Central memory CD4-positive, alpha-beta T cell (primary cell): ENCODE measurements at places on chromosomes 1 and 21.

DNA sequence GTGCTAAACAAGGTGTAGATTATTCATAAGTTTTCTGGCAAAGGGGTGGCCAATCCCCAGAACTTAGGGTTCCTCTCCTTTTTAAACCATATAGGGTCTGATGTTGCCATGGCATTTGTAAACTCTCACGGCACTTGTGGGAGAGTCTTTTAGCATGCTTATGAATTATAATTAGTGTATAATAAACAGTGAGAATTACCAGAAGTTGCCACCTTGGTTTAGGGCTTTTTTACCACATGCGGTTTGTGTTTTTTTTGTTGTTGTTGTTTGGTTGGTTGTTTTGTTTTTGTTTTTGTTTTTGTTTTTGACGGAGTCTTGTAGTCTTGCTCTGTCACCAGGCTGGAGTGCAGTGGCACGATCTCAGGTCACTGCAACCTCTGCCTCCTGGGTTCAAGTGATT lies 8.9 kb upstream of the LAX1 start:
- DNase-seq: no peak

DNA sequence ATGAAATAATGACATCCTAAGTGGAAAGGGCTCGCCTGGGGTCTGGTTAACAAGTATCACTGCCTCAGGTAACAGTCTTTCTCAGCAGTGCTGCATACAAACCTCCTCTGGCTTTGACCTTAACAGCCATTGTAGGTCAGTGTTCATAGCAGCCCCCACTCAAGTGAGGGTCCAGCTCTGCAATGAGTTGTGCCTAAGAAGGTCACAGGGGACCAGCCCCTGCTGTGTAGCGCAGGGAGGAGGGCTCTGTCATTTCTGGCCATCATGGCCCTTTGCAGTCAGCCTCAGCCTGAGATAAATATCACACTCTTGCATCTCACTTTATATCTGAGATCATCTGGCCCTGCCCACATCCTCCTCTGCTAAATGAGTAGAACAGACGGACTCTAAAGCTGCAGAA lies 18.1 kb upstream of the MYSM1 start:
- DNase-seq: peak; percentile 23

GRCh38 chr1:199859491-199859933 lies 168.0 kb upstream of the NR5A2 start:
- DNase-seq: no peak

DNA sequence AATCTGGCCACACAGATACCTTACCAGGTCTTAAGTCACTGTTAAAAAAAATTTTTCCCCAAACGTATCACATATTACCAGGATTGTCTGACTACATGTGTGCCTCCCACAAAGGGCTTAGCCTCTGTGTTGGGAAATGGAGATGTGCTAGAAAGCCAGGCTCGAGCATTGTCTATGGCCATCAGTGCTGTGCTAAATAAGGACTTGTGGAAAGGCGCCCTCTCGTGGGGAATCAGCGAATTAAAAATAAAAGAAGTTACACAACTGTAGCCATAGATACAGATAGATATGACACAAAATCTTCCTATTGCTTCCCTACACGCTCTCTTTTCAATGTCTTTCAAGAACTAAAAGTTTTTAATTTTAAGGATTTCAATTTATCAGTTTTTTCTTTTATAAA lies 47.5 kb upstream of the CRNN start:
- DNase-seq: peak; percentile 61

GRCh38 chr1:90952906-90953305 lies 68.9 kb downstream of the ZNF644 start:
- no peak for DNase-seq

DNA sequence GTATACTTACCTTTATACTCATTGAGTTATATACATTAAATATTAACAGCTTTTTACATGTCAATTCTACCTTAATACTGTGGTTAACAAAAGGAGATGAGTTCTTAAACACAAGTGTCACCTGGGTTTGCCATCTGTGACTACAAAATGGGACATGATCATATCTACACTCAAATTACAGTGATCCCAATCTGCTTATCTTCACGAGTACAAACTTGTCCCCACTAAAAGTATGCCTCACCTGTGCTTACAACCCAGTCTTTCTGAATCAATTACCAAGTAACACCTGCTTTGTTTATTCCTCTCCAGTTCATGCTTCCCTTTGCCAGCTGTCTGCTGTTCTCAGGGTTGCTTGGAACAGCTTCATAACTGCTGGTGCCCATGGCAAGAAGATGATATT lies 8.8 kb downstream of the CD1E start:
- no peak for DNase-seq

- no peak for DNase-seq
Observed at GRCh38 chr1:230206207-230206606, 139.2 kb downstream of the GALNT2 start.

DNA sequence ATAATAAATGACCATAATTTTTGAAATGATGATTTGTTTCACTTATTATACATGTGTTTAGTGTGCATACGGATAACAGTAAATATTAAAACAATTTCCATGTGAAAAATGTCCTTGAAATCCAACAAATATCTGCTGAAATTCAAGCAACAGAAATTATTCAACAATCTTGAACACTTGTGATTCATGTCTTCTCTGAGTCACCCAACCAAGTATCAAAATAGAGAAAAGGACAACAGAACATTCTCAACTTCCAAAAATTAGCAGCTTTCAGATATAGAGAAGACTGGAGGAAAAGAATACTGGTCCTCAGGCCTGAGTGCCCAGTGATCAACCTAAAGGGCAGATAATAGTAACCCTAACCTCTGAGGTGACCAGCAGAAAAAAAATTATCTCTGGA lies 90.8 kb downstream of the VAV3 start:
- DNase-seq: no peak

- no peak for DNase-seq
Observed at GRCh38 chr1:152697701-152698600, at the start of gene LCE2A. TSS of gene LCE2A (plus strand) at chr1:152698345. CDS start at chr1:152698902, 557 bp downstream.

GRCh38 chr1:54298284-54299033 lies 98.5 kb downstream of the MRPL37 start:
- DNase-seq: no peak

DNA sequence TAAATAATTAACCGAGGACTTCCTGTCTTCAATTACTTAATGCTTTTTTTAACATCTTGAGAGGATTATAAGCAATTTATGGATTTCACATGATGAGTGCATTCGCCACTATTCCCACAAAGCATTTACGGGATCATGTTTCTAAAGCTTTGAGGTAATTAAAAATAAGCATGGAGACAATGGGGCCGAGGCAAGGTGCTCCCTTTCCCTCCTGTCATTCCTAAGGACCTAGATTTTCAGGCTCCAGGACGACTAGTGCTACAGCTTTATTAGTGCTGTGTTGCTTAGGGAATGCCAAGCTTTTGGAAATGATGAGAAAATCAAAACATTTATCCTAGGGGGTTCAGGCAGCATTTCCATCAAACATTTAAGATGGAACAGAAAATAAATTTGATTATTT lies 209.2 kb downstream of the KCTD3 start:
- no peak for DNase-seq

DNA sequence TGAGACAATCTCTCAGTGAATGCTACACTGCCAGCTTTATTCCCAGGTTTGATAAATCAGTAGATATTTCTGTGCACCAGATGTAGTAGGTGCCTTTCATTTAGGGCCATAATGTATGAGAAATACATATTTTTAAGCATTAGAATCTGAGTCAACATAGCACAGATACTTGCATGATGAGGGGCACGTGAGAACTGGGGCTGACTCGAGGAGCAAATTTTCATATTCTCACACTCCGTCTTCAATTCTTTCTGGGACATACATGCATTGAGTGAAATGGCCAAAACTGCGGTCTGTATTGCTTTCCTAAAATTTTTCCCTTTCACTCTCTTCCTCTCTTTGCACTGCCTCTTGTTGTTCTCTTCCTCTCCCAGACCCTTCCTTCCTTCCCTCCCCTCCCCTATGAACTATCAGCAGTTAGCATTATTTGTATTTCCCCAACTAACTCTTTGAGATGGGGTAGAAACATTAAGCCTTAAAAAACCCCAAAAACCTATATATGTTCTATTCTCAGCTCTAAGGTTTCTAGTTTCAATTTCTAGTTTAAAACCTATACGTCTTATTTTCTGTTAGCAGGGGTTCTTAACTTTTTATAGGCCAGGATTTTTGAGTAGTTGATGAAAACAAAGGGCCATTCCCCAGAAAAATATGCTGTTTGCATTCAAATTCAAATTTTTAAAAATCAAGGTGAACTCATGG lies 289.1 kb downstream of the PTBP2 start:
- DNase-seq: no peak

DNA sequence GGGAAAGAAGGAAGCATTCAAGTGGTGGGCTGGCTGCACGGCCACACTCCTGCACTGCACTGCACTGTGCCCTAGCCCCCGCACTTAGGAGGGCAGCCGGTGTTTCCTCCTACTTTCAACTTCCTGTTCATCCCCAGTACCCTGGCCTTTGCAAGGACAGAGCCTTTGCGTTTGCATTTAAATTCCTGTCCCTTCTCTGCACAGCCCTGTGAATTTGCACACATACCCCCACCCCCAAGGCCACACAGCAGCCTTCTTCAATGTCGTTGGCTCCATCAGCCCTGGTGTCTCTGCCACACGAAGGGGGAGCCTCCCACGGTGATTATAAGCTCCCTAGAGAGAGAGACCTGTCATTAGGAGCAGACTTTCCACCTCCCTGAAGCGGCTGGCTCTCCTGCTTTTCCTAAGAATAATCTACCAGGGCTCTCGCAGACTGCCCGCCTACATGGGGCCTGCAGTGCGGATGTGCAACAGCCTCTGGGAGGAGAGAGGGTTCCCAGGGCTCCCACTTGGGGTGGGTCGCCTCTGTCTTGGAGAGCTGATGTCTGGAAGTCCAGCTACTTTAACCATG lies 13.2 kb upstream of the SLC45A3 start:
- no peak for DNase-seq
